ENCODE measurements at places on chromosomes 11 and 22.
A peak's percentile ranks its signal among the peaks of the same experiment; 100 is the strongest.

DNA sequence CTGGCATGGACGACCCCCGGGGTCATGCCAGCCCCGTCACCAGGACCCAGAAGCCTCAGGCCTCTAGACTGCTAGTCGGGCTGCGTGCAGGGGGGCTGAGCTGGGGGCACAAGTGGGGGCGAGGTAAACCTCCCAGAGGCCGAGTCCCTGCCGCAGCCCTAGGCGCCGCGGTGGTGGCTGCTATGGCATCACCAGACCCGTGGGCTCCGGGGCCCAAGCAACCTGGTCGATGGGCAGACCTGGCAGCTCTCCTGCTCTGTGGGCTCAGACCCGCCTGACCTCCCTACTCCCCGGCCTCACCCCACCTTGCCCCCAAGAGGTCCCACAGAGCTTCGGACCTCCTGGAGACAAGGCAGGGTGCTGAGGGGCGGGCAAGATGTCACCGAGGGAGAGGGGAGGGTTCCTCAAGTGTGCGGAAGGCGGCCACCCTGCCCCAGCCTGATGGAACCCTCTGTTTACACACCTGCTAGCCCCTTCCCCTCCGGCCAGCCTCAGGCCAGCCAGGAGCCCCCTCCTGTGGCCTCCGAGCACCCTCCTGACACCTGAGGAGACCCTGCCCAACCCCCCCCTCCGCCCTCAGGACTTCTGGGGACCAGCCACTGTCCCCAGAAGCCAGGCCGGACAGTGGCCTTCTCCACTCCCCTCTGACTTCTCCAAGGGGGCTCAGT is 9.4 kb downstream of the IGF2 start:
- no peak for DNase-seq

DNA sequence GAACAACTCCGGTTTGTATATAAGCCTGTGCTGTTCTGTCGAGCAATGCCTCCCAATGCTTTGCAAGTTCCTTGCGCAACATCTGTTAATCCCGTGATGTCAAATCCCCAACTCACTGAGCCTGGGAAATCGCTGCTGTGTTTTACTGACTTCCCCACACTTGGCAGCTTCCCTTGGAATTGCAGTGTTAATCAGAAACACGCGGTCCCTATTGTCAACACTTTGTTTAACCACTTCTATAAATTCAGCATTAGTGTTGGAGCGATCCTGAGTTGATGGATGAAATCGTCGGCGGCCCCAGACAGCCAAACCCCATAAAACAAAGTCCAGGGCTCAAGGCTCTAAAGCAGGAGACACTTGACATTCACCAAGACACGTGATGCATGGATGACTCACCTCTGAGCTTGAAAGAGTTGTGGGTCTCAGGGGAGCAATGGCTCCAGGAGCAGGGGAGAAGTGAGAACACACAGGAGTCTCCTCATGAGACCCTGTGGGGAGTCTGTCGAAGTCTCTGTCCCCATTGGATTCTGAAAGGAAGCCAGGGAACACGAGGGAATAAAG is 555.3 kb downstream of the MIAT start:
- DNase-seq: peak; percentile 37

DNA sequence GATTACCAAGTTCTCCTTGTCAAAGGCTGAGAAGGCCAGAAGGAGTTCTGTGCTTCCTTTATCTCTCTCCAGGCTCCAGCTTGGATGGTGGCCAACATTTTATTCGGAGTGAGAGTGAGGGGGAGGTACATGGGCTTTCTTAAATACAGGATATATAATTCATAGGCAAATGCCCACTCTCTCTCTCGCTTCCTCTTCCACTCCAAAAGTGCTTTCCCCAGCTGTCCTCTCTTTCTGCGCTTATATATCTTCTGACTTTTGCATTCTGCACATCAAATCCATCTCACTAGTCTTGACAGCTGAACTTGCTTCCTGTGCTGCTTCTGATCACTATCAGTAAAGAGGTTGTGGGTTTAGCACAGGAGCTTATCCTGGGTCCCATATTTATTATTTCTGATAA is 125.4 kb upstream of the ARHGAP20 start:
- no peak for DNase-seq

- peak; percentile 42 for DNase-seq
Measured at GRCh38 chr11:119539583-119539982, 116.6 kb upstream of the THY1 start.

DNA sequence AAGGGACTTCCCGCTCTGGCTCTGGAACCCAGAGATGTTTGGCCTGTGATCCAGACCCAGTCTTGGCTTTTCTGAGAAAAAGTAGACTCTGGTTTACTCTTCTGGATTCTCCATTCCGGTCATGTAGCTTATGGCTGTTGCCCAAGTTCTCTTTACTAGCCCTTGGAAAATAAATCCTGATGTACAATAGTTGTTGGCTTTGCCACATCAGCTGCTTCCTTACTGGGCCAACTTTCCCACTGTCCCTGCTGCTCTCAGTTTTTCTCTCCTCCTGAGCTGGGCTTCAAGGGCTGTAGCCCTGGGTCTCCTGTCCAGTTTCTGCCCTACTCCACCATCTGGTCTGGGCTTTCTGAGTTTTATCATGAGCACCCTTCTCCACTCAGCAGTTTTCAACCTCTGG is 12.5 kb downstream of the PATZ1 start:
- DNase-seq: no peak

GRCh38 chr22:37214731-37215030 is 2.4 kb upstream of the SSTR3 start:
- DNase-seq: no peak

DNA sequence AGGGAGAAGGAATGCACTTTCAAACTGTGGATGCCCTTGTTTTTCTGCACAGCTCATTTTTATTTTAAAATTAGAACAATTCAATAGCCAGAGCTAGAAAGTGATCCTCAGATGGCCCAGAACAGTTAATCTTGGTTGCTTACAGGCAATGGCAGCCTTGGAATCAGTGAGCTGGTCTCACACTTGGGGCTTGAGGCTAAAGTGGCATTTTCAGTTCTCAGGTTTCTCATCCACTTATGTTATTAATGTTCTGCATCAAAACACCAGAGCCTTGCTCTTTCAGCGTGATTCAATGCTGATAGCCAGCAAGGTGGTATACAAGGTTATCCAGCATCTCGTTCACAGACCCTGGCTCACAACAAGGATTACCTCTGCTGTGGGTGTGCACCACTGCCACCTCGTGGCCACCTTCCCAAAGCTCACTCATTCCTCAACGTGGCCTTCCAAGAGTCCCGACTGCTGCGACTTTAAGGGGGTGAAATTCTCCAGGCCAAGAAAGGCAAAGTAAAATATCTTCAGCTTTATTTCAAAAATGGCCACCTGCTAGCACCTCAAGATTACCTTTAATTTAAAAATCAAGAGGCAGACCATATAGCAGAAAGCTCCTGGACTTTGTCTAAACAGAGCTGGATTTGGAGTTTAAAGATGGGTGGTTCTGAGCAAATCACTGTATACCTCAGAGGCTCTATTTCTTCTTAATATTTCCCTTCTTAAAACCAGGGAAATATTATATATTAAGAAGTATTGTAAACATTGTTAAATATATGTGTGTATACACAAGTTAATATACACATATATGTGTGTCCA is 34.2 kb upstream of the FSHB start:
- DNase-seq: peak; percentile 80

- DNase-seq: peak; percentile 65
Measured at GRCh38 chr11:31417357-31417756, 47.7 kb downstream of the DNAJC24 start.

DNA sequence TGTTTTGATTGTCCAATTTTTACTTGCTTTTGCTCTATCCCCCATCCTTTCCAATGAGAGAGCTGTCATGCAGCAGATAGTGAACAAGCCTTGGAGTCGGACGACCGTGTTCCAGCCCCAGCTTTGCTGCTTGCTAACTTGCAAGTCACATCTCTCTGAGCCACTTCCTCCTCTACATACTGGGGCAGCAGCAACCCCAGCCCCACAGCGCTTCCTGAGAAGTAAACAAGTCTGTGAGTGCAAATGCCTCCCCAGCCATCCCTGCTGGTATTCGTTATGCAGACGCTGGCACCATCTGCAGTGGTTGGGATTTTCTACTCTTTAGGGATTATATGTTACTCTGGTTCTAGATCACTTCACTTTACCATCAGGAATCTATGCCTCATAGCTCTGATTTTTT is 35.0 kb downstream of the TPBGL start:
- no peak for DNase-seq

- no peak for DNase-seq
Measured at GRCh38 chr11:47162426-47162825, 14.3 kb downstream of the ARFGAP2 start.

GRCh38 chr22:24134090-24134846 is 47.0 kb upstream of the SUSD2 start:
- DNase-seq: peak; percentile 23

GRCh38 chr11:35066783-35067423 is 72.1 kb upstream of the CD44 start:
- DNase-seq: no peak

DNA sequence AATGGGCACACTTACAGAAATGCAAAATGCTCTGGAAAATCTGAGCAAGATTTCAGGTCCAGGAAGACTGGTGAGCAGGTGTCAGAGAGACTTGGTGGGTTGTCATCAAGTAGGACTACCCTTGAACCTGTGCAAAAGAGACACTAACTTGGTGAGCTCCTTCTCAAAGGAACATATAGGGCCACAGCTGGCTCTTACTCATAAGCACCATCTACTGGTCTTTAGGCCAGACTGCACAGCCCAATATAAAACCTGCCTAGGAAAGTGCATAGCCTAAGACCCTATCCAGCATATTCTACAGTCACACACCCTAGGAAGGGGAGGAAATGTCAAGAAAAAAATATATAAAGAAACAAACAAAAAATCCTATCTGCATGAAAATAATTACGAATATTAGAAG is 18.2 kb upstream of the OR10W1 start:
- peak; percentile 59 for DNase-seq

- peak; percentile 83 for DNase-seq
Measured at GRCh38 chr11:34358728-34359547, 1.1 kb upstream of the ABTB2 start.

- peak; percentile 89 for DNase-seq
Measured at GRCh38 chr11:73982595-73982989, at the start of gene UCP2. Gene UCP2, minus strand, starts transcription at chr11:73982843. Its CDS starts 4,465 bp downstream, at chr11:73978378.

DNA sequence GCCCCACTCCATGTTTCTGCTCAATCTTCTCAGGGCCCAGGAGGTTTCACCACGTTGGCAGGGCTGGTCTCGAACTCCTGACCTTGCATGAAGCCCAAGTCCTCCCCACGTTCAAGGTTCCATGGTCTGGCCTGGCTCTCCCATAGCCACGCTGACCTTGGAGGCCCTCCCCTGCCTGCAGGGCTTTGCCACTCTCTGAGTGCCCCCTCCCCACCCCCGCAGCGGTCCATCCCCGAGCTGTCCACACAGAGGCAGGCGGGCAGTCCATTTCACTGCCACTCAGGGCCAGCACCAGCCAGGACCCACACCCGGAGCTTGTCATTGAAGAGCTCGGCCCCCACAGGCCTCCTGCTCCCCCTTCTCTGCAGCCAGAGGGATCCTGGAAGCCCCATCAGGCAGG is 30.7 kb downstream of the ARHGAP8 start:
- DNase-seq: no peak

- DNase-seq: no peak
Measured at GRCh38 chr11:134363592-134363991, 31.8 kb downstream of the GLB1L2 start.

- DNase-seq: no peak
Measured at GRCh38 chr11:46905806-46906205, 12.5 kb downstream of the LRP4 start.

- no peak for DNase-seq
Measured at GRCh38 chr11:66936311-66936711, 21.9 kb downstream of the PC start.

- no peak for DNase-seq
Measured at GRCh38 chr11:115716601-115717529, 212.7 kb upstream of the CADM1 start.

GRCh38 chr11:115129473-115130289 is 374.5 kb downstream of the CADM1 start:
- DNase-seq: no peak

GRCh38 chr11:67999201-67999629 is 4.7 kb downstream of the UNC93B1 start:
- DNase-seq: no peak

DNA sequence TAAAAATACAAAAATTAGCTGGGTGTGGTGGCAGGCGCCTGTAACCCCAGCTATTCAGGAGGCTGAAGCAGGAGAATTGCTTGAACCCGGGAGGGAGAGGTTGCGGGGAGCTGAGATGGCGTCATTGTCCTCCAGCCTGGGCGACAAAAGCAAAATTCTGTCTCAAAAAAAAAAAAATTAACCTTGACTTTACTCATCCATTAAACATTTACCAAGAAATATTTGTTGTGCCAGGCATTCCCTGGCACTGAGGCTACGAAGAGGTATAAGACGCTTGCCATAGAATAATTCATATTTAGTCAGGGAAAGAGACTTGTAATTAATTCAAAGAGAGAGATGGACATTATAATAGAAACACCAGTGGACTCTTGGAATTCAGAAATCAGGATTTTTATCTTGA is 13.2 kb upstream of the PAFAH1B2 start:
- no peak for DNase-seq

All from neural progenitor cell (in vitro differentiated cells).